ENCODE measurements at places on chromosomes 11 and 22. TPM values are rescaled to one million over a fixed set of nuclear protein-coding genes. Genes with fewer than 3 reads are reported as not detected.
A peak's percentile ranks its signal among the peaks of the same experiment; 100 is the strongest.

DAGLA gene
- total RNA-seq = 0.08 TPM

HYLS1 gene
- total RNA-seq = 10.4 TPM

PIWIL4 gene
- total RNA-seq = 1.5 TPM

OR4A16 gene
- not detected for total RNA-seq

OR52I2 gene
- total RNA-seq = not detected

CNTF gene
- total RNA-seq = 2.6 TPM

PDE3B gene
- 125 TPM for total RNA-seq

TSPO gene
- 116 TPM for total RNA-seq

LRRC4C gene
- not detected for total RNA-seq

SLC43A1 gene
- 28.2 TPM for total RNA-seq

TRIOBP gene
- total RNA-seq = 44.4 TPM

GRCh38 chr11:3037040-3037944 is 19.9 kb downstream of the CARS1 start:
- peaks cover 20% of the 10 kb centered on the region for H3K4me1 ChIP-seq
- no peaks in the 10 kb centered on the region for H3K27me3 ChIP-seq
- H3K27ac ChIP-seq = peak overlapping the region; percentile 25
- peaks cover 30% of the 10 kb centered on the region for H3K36me3 ChIP-seq
- peak; percentile 61 for DNase-seq

DNA sequence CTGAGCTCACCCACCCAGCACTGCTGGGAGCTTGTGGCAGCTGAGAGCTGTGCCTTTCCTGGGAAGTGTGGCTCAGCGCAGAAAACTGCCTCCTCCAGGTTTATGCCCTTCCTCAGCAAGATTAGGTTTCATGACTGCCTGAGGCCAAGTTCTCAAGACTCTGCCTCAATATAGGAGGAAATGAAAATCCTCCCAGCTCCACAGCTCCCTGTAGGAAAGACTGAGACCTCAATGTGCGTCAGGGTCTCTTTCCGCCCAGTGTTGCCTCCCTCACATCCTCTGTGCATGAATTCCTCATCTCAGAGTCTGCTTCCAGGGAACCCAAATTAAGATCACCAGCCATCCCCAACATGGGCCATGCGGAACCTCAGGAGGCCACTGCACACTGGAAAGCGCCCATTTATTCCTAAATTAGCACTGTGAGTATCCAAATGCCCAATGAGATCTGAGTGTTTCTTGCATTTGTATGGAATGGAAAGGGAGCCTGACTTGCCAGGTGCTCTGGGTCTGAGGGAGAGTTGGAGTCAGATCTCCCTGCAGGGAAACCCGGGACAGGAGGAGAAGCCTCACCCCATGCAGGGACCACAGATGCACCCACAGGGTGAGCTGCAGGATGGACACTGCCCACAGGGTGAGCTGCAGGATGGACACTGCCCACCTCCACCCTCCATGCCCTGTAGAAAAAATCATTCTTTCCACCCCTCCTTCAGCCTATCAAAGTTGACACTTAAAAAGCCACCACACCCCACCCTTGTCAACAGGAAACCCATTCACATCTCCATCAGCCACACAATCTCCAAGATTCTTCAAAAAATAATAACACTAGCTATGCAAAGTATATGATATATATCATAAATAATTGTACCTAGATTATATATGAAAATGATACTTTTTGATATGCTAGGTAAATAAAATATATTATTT is 97.4 kb upstream of the IGLL5 start:
- no peak for DNase-seq
- no peak overlapping the region for H3K4me3 ChIP-seq
- H3K27me3 ChIP-seq = peaks cover 4% of the 10 kb centered on the region

- H3K4me3 ChIP-seq = no peak overlapping the region
- peaks cover 36% of the 10 kb centered on the region for H3K27me3 ChIP-seq
- no peak for DNase-seq
- H3K4me1 ChIP-seq = no peaks in the 10 kb centered on the region
- H3K27ac ChIP-seq = no peak overlapping the region
Observed at GRCh38 chr11:120391292-120391691, 55.1 kb downstream of the ARHGEF12 start.

DNA sequence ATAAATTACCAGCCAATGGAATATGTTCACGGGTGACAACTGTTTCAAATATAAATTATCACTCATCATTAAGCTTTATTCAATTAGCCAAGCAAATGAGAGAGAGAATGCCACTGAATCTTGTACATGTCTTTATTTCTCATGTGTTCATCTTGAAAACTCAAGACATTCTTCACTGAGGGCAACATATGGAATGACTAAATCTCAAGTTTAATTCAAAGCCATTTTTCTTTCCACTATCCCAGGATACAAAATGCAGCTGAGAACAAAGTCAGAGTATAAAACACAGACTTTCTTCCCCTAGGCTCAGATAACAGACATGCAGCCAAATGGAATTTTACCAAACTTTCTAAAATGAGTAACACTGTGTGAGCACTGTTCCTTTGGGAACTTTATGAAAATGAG is 12.1 kb upstream of the BBOX1 start:
- no peaks in the 10 kb centered on the region for H3K27me3 ChIP-seq
- H3K4me3 ChIP-seq = no peak overlapping the region
- H3K27ac ChIP-seq = no peak overlapping the region
- no peaks in the 10 kb centered on the region for H3K36me3 ChIP-seq

DNA sequence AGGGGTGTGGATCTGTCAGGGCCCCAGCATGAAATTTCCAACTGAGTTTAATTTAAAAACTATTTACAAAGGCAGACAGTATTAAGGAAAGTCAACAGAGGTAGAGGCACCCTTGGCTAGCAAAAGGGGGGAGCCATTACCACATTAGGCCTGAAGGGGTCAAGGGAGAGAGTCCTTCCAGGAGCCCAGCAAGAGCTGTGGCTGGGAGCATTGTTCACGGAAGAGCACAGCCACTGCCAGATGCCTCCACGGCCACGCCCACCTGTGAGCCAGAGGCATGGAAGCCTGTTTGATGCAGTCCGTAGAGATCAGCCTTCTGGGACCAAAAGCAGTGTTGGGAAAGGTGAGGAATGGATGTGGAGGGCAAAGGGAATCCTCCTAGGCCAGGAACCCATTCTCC is 102.6 kb downstream of the GALNT18 start:
- no peak overlapping the region for H3K4me3 ChIP-seq
- H3K36me3 ChIP-seq = no peaks in the 10 kb centered on the region
- DNase-seq = no peak
- H3K4me1 ChIP-seq = peaks cover 8% of the 10 kb centered on the region
- no peak overlapping the region for H3K27ac ChIP-seq

- peaks cover 9% of the 10 kb centered on the region for H3K4me1 ChIP-seq
- no peak for DNase-seq
- peaks cover 7% of the 10 kb centered on the region for H3K27me3 ChIP-seq
- no peak overlapping the region for H3K27ac ChIP-seq
- H3K36me3 ChIP-seq = no peaks in the 10 kb centered on the region
Observed at GRCh38 chr11:57901756-57902155, 121.9 kb upstream of the OR9Q1 start.

- no peaks in the 10 kb centered on the region for H3K4me1 ChIP-seq
- H3K27ac ChIP-seq = no peak overlapping the region
- H3K36me3 ChIP-seq = no peaks in the 10 kb centered on the region
- H3K4me3 ChIP-seq = no peak overlapping the region
- H3K27me3 ChIP-seq = peaks cover 9% of the 10 kb centered on the region
Observed at GRCh38 chr11:32529994-32530588, 53.5 kb upstream of the EIF3M start.

- H3K27ac ChIP-seq = no peak overlapping the region
- no peaks in the 10 kb centered on the region for H3K4me1 ChIP-seq
- no peak overlapping the region for H3K4me3 ChIP-seq
- H3K36me3 ChIP-seq = no peaks in the 10 kb centered on the region
- no peaks in the 10 kb centered on the region for H3K27me3 ChIP-seq
- DNase-seq = no peak
Observed at GRCh38 chr11:23288003-23288783, 427.9 kb upstream of the CCDC179 start.

- H3K36me3 ChIP-seq = peaks cover 3% of the 10 kb centered on the region
- H3K4me1 ChIP-seq = peaks cover 17% of the 10 kb centered on the region
- H3K27me3 ChIP-seq = no peaks in the 10 kb centered on the region
- peak overlapping the region; percentile 84 for H3K4me3 ChIP-seq
- DNase-seq = peak; percentile 76
Observed at GRCh38 chr22:41447435-41448188, 1.0 kb upstream of the TOB2 start.

DNA sequence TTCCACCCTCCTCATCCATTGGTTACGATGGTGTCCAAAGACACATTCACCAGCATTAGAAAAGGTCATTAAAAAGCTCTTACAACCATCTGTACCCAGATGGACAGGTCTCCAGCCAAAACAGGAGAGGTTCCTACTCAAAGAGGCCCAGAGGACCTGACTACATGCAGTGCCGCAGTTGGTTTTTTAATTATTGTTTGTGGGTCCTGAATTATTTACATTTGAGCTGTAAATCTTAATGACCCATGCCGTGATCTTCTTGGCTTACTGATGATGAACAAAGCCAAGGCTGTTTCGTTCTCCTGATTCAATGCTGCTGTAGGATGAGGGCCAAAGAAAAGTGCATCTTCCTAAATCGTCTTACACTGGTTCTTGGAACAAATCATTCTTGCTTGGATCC is 83.7 kb downstream of the CADM1 start:
- H3K4me1 ChIP-seq = no peaks in the 10 kb centered on the region
- H3K4me3 ChIP-seq = no peak overlapping the region
- H3K27ac ChIP-seq = no peak overlapping the region
- no peak for DNase-seq

- peaks cover 3% of the 10 kb centered on the region for H3K27me3 ChIP-seq
- no peak overlapping the region for H3K27ac ChIP-seq
- no peaks in the 10 kb centered on the region for H3K4me1 ChIP-seq
- no peak for DNase-seq
Observed at GRCh38 chr11:114738954-114739353, 60.6 kb downstream of the NXPE2 start.

GRCh38 chr11:68837583-68838571 is 3.8 kb downstream of the CPT1A start:
- H3K4me1 ChIP-seq = peaks cover 30% of the 10 kb centered on the region
- peak overlapping the region; percentile 89 for H3K4me3 ChIP-seq
- no peak for DNase-seq
- peaks cover 10% of the 10 kb centered on the region for H3K36me3 ChIP-seq

- H3K4me1 ChIP-seq = peaks cover 9% of the 10 kb centered on the region
- H3K27ac ChIP-seq = no peak overlapping the region
- no peak overlapping the region for H3K4me3 ChIP-seq
- no peak for DNase-seq
- H3K36me3 ChIP-seq = peaks cover 4% of the 10 kb centered on the region
Observed at GRCh38 chr11:14384338-14384737, 25.4 kb upstream of the RRAS2 start.

DNA sequence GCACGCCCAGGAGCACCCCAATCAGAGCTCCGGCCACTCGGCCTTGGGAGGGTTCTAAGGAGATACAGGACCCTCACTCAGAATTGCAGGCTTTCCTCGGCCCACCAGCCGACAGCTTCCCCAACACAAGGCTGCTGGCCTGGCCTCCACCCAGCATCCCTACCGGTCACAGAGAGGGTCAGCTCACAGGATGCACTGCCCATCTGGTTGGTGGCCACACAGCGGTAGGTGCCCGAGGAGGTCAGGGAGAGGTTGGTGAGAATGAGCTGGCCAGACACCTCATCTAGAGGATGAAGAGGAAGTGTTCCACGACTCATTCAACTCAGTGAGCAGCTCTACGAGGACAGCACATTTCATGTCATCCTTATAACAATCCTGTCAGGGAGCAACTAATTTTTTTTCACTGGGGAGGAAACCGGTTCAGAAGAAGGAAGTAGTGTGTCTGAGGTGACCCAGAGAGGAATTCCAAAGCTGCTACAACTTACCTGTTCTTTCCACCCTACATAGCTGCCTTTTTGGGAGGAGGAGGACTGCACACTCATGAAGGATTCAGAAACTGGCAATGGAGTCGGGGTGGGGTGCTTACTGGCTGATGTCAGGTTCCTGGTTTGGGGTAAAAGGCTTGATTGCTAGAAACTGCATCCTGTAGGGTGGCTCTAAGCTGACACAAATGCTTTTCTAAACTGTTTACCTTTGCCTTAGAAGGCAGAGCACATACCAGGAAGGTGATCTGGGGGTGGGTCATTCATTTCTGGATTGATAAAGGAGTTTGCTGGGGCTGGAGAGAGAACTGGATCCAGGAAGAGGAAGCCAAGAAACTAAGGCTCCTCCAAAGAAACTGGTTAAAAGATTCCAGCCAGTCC is 3.3 kb downstream of the VSIG2 start:
- H3K4me3 ChIP-seq = no peak overlapping the region
- peaks cover 3% of the 10 kb centered on the region for H3K27me3 ChIP-seq

- DNase-seq = no peak
- no peaks in the 10 kb centered on the region for H3K36me3 ChIP-seq
- H3K27me3 ChIP-seq = no peaks in the 10 kb centered on the region
Observed at GRCh38 chr11:131579932-131580387, 209.5 kb downstream of the NTM start.

DNA sequence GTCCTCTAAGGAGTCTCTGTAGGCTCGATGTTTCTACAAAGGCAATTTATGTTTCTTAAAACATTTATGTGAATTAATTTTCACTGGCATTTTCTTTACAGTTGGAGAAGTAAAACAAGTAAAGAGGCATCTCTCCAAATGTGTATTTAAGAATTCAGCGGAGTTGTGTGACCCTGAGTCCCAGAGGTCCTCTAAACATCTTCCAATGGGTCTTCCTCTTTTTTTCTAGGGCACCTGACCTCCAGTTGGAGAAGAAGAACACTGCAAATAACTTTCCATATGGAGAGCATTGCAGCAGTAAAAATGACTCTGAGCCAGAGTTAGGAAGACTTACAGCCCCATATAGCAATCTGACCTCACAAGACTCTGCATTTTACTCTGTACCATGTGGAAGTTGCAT is 480.5 kb upstream of the RAG2 start:
- DNase-seq = no peak
- H3K27me3 ChIP-seq = no peaks in the 10 kb centered on the region
- H3K4me3 ChIP-seq = no peak overlapping the region

GRCh38 chr11:86487671-86488070 is 113.0 kb downstream of the CCDC81 start:
- no peaks in the 10 kb centered on the region for H3K36me3 ChIP-seq
- H3K27ac ChIP-seq = no peak overlapping the region
- H3K27me3 ChIP-seq = no peaks in the 10 kb centered on the region
- DNase-seq = no peak

GRCh38 chr11:45832811-45833441 is 14.3 kb upstream of the CRY2 start:
- H3K27me3 ChIP-seq = peaks cover 18% of the 10 kb centered on the region
- peak overlapping the region; percentile 20 for H3K4me3 ChIP-seq
- no peak for DNase-seq

DNA sequence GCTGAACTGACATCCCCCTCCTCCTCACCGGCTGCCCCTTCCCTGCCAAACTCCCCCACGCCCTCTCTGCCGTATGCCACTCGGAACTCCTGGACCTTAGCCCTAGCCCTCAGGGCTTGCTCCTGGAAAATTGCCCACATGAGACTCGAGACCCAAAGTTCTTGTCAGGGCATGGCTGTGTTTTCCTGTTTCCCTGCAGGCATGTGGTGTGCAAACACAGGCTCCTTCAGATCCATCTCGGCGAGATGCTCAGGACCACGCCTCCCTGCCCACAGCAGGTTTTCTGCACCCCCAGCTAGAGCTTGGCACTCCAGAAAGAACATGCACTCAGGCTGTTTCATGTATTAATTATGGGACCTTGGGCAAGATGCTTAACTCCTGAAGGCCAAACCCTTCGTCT is 1480.4 kb downstream of the BRD1 start:
- H3K36me3 ChIP-seq = no peaks in the 10 kb centered on the region
- H3K4me3 ChIP-seq = no peak overlapping the region
- H3K4me1 ChIP-seq = no peaks in the 10 kb centered on the region
- no peak overlapping the region for H3K27ac ChIP-seq
- no peaks in the 10 kb centered on the region for H3K27me3 ChIP-seq
